ENCODE measurements at places on chromosomes 13 and 19.

DNA sequence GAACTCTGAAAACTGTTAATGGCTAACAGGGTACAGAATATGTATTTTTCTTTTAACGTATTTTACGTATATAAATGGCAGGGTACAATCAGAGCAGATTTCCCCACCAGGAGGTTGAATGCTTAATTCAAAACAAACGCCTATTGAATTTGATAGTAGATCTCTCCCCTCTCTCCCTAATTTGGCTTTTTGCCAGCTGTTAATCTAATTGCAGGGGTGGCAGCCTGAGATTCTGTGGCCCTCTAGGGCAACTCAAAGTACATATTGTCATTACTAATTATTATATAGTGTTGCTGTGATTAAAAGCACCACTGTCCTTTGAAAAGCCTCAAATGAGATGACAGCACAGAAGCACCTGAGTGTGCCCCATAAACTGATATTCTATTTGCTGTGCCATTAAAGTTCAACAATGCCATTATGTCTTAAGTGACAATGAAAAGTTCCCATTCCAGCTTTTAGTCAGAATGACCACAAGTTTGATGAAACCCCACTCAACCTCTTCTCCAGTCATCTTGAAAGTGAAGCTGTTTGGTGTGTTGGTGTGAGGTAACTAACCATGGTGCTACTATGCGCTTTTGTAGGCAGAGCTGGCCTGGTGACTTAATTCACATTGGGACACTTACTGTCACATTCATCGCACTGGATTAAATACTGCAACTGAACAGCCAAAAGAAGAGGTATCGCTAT, 351.4 kb downstream of the KCNRG start:
- DNase-seq, result no peak

- DNase-seq, result no peak
These were observed 14.5 kb upstream of the PTPRS start for GRCh38 chr19:5355076-5355475.

DNA sequence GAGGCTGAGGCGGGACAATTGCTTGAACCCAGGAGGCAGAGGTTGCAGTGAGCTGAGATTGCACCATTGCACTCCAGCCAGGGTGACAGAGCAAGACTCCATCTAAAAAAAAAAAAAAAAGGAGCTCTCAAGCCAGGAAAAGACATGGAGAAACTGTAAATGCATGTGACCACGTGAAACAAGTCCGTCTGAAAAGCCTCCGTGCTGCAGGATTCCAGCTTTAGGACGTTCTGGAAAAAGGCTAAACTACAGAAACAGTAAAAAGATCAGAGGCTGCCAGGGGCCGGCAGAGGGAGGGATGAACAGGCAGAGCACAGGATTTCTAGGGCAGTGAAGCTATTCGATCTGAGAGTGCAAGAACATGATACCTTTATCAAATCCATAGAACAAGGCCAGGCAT, 40.7 kb upstream of the NDUFS7 start:
- no peak for DNase-seq

GRCh38 chr19:51194527-51195315, 30.2 kb upstream of the CD33 start:
- no peak for DNase-seq

DNA sequence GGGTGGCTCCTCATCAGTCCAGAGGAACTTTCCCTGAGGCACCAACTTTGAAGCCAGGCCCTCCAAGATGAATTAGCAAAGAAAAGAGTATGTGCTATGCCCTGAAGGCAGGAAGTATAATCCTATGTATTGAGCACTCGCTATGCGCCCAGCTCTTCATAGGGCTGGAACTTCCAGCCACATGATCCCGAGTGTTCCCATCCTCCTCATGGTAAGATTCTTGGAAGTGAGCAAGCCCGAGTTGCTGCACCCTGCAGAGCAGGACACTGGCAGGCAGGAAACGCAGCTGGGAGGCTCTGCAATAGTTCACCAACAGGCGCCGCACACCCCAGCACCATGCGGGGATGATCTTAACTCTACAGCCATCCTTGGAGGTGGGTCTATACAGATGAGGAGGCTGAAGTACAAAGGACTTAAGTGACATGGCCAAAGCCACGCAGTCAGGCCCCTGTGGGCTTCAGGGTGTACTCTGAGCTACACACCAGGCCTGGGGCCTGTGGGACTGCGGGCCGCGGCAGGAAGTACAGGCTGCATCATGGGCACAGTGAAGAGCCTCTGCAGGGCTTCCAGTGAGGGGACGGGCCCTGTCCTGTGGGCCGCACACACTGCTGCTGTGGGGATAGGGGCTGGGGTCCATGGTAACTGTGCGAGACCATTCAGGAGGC, 25.1 kb downstream of the C19orf47 start:
- no peak for DNase-seq

DNA sequence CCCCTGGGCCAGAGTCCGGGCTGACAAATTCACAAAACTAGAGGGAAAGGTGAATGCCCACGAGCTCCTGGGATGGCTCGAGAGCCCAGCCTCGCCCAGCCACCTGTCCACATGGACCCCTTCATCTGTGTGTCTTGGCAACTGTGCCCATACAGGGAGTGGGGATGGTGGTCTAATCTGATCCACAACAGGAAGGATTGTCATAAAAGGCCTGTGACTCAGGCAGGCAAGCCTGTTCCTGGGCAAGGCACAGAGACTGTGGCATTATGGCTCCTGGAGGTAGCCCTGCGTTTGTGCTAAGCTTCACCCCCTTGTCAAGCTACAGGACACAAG, 20.0 kb downstream of the CAPS start:
- DNase-seq, result no peak

DNA sequence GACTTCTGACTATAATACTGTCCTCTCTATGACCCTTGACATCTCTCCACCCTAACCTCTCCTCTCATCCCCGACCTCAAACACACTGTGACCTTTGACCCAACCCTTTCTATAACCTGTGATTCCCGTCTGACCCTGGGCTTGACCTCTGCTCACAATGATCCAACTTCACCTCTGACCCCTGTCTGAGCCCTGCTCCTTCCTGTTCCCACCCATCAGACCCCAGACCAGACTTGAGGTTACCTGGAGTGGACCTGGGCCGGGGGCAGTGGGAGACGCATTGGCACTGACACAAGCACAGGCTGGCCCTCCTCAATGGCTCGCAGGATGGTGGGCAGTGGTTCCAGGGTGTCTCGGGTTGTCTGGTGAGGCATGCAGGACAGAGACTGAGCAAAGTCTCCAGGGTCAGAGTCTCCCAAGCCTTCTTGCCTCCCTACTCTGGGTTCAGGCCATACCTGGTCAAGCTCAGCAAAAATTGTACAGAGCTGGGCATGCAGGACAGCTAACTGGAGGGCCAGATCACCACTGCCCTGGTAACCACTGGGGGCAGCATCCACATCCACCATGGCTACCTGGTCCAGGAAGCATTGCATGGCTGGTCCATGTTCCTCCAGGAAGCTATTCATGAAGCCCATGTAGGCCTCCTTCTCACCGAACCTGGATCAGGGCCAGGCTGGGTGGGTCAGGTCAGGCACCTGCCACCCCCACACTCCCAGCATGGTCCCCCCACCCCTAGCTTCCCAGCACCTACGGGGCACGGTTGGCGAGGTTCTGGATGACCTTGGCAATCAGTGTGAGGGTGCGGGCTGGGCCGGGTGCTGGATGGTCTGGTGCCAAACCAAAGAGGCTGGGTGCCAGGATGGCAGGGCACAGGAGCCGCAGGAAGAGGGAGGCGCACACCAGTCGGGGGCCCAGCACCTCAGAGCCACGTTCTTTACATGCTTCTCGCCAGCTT, 4.4 kb upstream of the WIZ start:
- no peak for DNase-seq

DNA sequence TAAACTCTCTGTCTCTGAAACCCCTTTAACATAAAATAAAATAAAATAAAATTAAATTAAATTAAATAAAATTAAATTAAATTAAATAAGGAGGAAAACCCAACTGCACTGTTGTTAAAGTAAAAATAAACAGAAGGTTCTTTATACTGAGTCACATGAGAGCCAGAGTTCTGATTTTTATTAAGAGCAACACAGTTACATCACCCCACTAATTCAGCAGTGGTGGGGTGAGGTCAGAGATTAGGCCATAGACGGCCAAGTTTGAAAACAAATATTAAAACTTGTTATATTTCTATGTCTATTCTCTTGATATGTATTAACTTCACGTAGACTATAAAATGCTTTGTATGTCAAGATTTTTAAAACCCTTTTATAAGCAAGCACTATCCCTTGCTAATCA, 59.5 kb downstream of the MYCBP2 start:
- no peak for DNase-seq

DNA sequence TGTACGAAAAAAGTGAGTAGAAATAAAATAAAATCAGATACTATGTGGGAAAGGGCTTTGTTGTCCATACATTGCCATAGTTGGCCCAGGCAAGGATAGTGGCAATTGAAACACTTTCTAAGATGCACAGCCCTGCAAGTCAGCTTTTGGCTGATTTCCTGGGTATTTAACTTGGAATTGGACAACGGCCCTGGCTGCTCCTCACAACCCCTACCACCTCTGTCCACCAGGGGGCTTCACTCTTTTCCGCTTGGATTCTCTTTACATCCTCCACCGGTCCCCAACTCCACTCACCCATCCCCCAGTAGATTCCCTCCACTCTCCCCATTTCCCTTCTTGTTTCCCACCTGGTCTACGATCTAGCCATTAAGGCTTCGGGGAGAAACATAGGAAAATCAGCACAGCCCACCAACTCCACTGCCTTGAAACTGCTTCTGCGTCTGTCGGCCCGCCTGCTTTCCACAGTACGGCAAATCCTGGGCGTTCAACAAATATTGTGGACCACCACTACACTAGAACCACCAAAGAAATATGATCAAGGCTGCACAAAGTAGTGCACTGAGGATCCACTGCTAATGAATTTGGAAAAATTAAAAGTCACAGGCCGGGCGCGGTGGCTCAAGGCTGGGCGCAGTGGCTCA, 48.6 kb upstream of the GTF3A start:
- no peak for DNase-seq

DNA sequence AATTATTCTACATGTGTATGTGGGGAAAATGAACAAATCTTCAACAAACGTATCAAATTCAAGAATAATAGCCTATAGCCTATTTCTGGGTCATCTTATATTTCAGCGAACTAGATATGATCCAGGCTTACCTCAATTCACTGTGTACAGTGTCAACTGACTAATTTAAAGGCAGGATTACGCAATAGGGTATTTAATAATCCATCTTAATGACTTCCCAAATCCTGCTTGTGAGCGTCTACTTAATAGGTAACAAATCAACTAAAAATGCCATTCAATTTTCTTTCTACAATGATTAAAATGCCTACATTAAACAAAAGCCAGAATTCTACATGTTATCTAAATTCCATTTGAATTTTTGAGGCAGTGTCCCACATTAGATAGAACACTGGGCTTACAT, 67.0 kb downstream of the USP12 start:
- no peak for DNase-seq

DNA sequence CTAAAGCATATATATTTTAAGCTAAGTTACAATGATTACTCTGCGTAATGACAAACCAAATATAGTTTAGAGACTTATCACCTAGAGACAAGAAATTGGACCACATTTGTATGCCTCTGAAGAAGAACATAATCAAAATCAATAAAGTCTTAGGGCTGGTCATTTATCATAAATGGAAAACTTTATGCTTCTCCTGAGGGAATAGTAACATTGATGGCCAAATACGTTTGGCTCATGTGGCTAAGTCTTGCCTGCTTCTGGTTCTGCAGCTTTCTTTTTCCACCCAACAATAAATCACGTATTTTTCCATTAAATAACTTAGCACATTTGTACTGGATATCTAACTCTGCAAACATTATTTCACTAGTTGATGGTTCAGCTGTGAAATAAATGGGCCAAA, 458.4 kb downstream of the SLITRK1 start:
- DNase-seq, result no peak

GRCh38 chr19:19306191-19306590, 14.1 kb downstream of the SUGP1 start:
- no peak for DNase-seq

DNA sequence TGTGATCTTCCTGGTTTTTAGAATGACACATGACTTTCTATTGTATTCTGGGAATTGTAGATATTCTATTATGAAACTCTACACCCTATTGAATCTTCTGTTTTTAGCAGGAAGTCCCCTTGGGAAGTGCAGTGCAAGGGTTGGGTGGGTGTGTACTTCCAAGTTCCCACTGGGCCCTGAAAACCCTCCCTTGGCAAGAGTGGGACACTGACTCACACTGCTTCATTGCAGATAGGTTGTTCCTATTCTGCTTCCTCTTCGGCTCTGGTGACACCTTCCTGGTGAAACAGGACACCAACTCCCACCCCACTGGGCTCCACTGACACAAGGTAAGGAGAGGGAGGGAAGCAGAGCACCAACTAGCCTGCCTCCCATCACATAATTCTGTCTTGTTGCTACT, 121.8 kb downstream of the KCTD12 start:
- no peak for DNase-seq

- no peak for DNase-seq
These were observed 217.5 kb downstream of the ABCC4 start for GRCh38 chr13:95083758-95084157.

DNA sequence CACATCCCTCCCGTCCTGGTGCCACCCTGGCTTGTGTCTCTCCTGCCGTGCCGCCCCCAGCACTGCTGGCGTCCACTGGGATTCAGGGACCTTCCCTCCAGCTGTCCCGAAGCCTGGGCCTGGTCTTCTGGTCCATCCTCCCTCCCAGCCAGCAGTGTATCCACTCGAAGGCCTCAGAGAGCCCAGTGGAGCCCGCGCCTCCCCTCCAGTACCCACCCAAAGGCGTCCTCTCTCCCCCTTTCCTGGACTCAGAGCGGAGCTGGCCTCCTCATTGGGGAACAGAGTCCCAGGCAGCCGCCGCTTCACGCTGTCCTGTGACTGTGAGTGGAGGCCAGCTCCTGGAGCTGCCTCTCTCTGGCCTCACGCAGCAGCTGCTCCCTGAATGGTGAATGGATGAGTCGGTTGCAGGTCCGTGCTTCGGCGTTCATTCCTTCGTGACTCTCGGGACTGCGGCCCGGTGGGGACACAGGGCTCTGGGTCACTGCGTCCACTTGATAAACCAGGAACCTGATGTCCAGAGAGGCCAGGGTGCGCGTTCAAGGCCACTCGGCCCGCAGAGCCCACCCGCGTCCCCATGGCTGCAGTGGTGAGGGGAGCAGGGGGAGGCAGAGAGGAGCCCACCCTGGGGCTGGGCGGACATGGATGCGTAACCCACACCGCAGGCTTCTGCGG, 12.1 kb downstream of the ONECUT3 start:
- DNase-seq, result no peak

All from NCI-H2107 (cell line).